ENCODE measurements at places on chromosomes 2 and 18.

- DNase-seq, result no peak
Observed at GRCh38 chr18:36157441-36157840, 27.7 kb downstream of the ELP2 start.

DNA sequence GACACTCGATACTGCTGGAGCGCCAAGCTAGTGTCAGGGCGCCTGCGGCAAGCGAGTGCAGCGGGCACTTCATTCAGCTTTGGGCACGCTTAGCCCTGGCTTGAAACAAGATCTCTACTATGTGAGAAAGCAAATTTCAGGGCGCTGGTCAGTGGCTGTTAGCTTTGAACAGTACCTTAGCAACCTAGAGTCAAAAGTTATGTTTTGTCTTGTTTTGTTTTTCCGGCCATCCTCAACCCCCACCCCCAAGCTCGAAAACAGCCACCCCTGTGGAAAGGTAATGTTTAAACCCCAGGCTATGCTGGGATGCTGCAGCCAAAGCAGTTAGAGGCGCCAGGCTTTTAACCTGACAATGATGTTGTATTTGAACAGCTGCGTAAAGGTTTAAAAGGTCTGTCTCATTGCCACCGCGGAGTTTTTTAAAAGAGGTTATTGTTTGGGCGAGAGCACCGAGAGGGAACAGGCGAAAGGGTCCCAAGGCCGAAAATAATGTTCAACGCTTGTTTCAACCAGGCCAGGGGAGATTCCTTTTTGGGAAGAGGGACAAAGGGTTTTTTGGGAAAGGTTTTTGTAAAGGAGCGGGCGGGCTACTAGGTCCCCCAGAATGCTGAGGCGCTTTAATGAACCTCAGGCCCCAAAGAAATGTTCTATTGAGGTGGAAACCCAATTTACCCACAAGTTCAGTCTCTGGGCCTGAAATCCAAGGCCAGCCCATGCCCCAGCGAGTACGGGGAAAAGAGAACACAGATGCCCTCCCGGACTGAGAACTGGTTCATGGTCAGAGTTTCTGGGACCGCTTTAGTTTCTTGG lies 2.3 kb upstream of the HOXD10 start:
- no peak for DNase-seq

DNA sequence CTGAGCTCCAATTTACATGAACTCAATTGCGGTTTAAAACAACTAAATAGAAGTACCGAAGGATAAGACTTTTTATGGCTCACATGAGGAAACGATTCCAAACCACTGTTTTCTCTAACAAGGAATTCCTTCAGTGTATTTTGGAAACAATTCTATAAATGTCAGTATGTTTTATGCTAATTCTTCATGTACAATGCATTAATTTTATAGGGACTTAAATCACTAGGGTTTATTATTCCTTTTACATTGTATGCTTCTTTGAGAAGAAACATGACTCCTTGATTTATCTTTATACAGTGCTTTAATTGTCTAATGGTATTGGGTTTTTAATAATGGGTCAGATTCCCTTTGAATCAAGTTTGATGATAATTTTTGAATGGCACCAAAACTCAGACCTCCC lies 566.8 kb downstream of the EPHA4 start:
- no peak for DNase-seq

DNA sequence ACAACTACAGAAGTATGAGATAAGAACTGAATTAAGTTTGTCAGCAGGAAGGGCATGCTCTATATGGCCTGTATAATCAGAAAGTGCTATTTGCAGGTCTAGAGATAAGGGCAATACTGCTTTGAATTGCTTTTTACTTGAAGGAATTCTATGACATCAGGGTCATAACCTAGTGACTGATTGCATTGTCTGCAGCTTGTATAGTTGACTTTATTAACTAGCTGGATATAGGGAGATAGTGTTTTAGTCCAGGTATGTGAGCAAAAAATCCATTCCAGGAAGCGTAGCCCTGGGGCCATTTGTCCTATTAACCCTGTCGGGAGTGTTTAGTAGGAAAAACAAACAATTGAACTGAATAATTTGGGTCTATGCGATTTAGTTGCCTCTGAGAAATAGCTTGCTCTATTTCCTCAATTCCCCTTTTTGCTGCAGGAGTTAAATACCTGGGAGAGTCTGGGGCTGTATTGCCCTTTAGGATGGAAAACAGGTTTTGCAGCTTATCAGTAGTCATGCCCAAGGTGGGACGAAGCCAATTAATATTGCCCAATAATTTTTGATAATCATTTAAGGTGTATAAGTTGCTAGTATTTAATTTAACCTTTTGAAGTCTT lies 30.0 kb downstream of the HTR2B start:
- DNase-seq, result no peak

DNA sequence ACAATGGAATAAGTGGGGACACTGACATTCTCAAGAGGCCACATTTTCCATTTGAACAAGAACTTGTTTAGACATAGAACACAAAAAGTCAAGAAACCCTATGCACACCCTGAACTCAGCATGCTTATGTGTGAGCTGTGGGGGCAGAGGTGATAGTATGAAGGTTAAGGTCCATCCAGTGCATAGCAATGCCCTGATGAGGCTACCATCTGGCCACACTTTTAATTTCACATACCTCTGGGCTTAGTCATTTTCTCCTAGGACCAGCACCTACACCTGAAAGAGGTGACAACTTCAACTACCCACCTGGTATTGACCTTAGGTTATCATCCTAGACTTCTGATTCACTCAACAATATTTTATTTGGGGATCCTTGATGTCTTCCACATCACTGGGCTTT lies 139.8 kb downstream of the PIK3C3 start:
- no peak for DNase-seq

DNA sequence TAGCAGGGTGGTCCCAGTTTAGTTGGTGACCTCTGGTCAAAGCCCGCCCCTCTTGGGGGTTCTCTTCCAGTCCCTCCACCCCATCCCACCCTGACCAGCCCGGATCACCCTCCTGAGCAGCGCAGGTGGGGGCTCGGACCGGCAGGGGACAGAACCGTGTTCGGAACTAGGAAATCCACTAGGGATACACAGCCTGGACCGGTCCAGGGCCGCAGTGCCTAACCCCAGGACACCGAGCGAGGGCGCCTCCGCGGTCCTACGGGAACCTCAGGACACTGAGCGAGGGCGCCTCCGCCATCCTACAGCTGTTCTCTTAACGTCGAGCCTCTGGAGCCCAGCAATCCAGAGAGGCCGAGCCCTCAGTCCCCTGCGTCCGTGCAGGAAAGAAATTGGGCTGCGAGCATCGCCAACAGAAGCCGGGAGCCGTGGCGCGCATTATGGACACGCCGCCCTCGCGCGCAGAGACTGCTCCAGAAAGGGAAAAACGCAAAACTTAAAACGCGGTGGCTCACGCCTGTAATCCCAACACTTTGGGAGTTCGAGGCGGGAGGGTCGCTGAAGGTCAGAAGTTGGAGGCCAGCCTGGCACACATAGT lies 8.5 kb downstream of the RAX start:
- DNase-seq, result no peak

- no peak for DNase-seq
Observed at GRCh38 chr18:24995755-24996154, 356.2 kb downstream of the ZNF521 start.

- DNase-seq, result no peak
Observed at GRCh38 chr2:171787333-171788072, 100.2 kb downstream of the DYNC1I2 start.
